ENCODE measurements at places on chromosomes 12 and 14. TPM values are rescaled to one million over a fixed set of nuclear protein-coding genes. Genes with fewer than 3 reads are reported as not detected.

- DNase-seq, result no peak
Measured at GRCh38 chr12:19659501-19659900, 220.2 kb downstream of the AEBP2 start.

DNA sequence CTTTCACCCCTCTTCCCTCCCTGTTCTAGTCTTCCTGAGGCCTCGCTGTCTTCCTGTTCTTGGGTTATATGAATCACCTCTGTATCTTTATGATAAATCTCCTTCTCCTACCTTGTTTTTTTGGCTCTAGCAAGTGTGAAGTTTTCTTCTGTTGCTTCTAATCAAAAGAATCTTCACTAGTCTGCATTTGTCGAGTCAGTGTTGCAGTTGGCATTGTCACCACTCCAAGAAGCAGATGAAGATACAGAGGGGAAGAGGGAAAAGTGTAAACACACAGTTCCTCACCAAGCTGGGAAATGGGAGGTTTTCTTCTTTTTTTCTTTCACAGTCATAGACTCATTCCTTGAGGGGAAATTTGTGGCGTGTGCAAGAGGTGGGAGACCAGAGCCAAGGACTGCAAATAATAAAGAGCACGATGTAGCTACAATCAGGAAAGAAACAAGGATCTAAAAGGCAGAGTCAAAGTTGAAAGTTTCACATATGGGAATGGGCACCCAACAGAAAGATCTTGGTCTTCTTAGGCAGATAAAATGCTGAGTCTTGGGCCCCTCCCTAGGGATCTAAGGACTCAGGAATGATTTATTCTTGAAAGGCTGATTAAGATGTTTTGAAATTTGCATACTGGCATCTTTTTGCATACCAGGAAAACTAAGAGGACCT is 22.2 kb upstream of the PRICKLE1 start:
- no peak for DNase-seq

- DNase-seq, result no peak
Measured at GRCh38 chr12:86712425-86712843, 456.2 kb upstream of the MGAT4C start.

- no peak for DNase-seq
Measured at GRCh38 chr12:116736962-116737773, 701 bp downstream of the SPRING1 start.

GRCh38 chr12:104626069-104626837 is 169.5 kb downstream of the CHST11 start:
- no peak for DNase-seq

GRCh38 chr12:58633479-58633878 is 286.8 kb downstream of the LRIG3 start:
- DNase-seq, result no peak

CRADD gene
- 28.7 TPM for total RNA-seq

SPTLC2 gene
- total RNA-seq, result 10.4 TPM

SLC15A4 gene
- total RNA-seq, result 65.4 TPM
